ENCODE measurements at places on chromosomes 7 and 10. TPM values are rescaled to one million over a fixed set of nuclear protein-coding genes. Genes with fewer than 3 reads are reported as not detected.

C10orf67 gene
- 0.36 TPM for total RNA-seq

PTF1A gene
- total RNA-seq: not detected

ATG9B gene
- total RNA-seq: not detected

CLDN4 gene
- total RNA-seq: 0.27 TPM

- H3K4me3 ChIP-seq: no peak overlapping the region
- no peak for DNase-seq
- H3K36me3 ChIP-seq: no peaks in the 10 kb centered on the region
- peaks cover 4% of the 10 kb centered on the region for H3K4me1 ChIP-seq
- peaks cover 32% of the 10 kb centered on the region for H3K27me3 ChIP-seq
Measured at GRCh38 chr7:431658-432111, 88.0 kb downstream of the PDGFA start.

GRCh38 chr7:29500719-29501118 lies 62.9 kb upstream of the PRR15 start:
- peaks cover 35% of the 10 kb centered on the region for H3K36me3 ChIP-seq
- H3K4me1 ChIP-seq: no peaks in the 10 kb centered on the region
- H3K27me3 ChIP-seq: no peaks in the 10 kb centered on the region
- no peak overlapping the region for H3K27ac ChIP-seq
- DNase-seq: no peak
- no peak overlapping the region for H3K4me3 ChIP-seq

DNA sequence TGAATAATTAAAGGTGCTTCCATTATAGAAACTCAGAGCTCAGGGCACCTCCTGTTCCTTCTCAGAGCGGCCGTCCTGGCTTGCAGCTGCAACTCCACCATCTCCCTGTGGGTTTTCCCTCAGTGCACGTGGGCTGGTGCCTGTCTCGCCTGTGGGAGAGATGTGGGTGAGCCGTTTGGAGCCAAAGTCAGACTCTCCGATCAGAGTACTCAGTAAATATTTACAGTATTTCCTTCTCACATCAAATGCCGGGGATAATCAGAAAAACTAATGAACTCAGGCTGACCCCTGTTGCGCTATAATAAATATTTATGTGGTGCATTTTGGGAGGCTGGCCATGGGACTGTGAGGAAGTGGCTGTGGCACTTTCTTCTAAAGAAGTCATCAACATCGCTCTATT lies 155.8 kb upstream of the HABP2 start:
- no peaks in the 10 kb centered on the region for H3K36me3 ChIP-seq
- DNase-seq: no peak
- no peaks in the 10 kb centered on the region for H3K4me1 ChIP-seq
- H3K27me3 ChIP-seq: peaks cover 21% of the 10 kb centered on the region
- no peak overlapping the region for H3K4me3 ChIP-seq
- no peak overlapping the region for H3K27ac ChIP-seq

DNA sequence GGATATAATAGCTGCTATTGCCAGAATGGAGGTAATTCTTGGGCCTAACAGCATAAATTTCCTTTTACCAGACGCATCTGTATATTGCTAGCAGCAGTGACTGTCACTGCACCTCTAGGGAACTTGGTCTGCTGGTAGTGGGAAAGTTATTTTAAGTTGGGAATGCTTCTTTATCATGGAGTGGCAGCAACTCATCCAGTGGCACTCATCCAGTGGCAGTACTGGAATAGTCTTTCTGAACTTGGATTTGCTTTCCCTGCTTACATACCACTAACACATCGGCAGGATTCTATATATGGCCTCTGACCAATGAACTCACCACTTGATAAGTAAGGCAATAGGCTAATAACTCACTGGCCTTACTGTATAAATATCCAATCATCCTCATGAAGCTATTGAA lies 22.0 kb upstream of the ICA1 start:
- H3K4me1 ChIP-seq: peaks cover 48% of the 10 kb centered on the region
- no peaks in the 10 kb centered on the region for H3K27me3 ChIP-seq
- no peaks in the 10 kb centered on the region for H3K36me3 ChIP-seq
- no peak overlapping the region for H3K4me3 ChIP-seq
- H3K27ac ChIP-seq: peak overlapping the region; percentile 87

All from left ventricle myocardium inferior (tissue), 1 donor.